ENCODE measurements at places on chromosomes 5 and 9.

GRCh38 chr5:160869989-160870521 is 18.0 kb upstream of the ATP10B start:
- no peak for DNase-seq

- no peak for DNase-seq
Measured at GRCh38 chr5:3601061-3601710, 5.6 kb downstream of the IRX1 start.

DNA sequence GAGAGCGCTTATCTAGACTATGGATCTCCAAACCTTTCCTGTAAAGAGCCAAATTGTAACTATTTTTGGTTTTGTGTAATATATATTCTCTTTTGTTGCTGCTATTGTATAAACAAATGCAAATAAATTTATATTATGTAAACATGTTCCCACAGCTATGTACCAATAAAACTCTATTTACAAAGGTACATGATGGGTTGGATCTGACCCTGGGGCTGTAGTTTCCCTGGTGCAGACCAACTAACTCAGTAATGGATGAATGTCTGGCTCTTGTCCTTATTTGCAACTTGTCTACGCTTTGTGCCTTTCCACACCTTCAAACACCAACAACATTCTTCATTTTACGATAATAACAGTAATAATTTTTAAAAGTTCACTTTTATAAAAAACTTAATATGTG is 27.5 kb upstream of the SPINK14 start:
- DNase-seq, result no peak

- no peak for DNase-seq
Measured at GRCh38 chr9:130768265-130768664, 66.8 kb upstream of the ABL1 start.

- no peak for DNase-seq
Measured at GRCh38 chr5:72160959-72161358, 53.7 kb downstream of the MAP1B start.

DNA sequence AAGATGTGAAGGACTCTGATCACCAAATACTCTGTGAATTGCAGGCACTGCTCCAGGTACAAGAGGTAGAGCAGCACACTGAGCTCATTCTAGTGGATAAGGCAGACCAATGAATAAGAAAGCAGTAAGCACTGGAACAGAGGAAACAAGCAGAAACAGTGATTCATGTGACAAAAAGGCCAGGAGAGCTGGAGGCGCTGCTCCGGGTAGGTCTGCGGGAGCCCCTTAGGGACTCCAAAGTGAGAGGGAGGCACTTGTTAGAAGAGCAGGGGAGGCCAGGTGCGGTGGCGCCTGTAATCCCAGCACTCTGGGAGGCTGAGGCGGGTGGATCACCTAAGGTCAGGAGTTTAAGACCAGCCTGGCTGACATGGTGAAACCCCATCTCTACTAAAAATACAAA is 231.6 kb upstream of the NFIL3 start:
- DNase-seq, result no peak

DNA sequence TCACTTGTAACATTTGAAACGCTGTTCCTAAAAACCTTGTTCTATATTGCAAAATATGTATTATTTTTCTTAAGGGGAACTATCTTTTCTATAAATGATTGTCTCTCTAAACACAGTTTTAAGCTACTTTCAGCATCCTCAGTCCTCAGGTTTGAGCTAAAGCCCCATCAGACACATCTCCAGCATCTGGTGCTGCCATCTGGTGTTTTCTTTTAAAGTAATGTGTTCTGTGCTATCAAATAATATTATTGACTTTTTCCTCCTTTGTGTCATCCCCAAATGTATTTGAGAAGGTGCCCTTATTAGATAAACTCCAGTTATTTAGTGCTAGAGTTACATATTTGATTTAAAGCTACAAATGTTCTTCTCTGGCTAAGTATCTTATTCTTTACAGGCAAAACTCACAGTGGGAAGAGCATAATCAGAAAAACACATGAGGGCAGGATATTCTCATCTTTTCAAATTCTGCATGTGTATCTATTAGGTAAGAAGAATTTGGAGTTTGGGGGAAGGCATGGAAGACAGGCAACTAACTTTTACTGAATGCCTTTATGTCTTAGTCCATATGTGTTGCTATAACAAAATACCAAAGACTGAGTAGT is 27.5 kb downstream of the ZNF474 start:
- peak; percentile 55 for DNase-seq

- DNase-seq, result peak; percentile 81
Measured at GRCh38 chr9:136312436-136312835, 8.5 kb upstream of the CCDC187 start.

- DNase-seq, result no peak
Measured at GRCh38 chr5:178386336-178386931, 153.8 kb upstream of the PHYKPL start.

- DNase-seq, result no peak
Measured at GRCh38 chr9:96174371-96174770, 127.6 kb downstream of the HSD17B3 start.

- DNase-seq, result peak; percentile 29
Measured at GRCh38 chr9:73050065-73050816, 97.4 kb upstream of the ALDH1A1 start.

DNA sequence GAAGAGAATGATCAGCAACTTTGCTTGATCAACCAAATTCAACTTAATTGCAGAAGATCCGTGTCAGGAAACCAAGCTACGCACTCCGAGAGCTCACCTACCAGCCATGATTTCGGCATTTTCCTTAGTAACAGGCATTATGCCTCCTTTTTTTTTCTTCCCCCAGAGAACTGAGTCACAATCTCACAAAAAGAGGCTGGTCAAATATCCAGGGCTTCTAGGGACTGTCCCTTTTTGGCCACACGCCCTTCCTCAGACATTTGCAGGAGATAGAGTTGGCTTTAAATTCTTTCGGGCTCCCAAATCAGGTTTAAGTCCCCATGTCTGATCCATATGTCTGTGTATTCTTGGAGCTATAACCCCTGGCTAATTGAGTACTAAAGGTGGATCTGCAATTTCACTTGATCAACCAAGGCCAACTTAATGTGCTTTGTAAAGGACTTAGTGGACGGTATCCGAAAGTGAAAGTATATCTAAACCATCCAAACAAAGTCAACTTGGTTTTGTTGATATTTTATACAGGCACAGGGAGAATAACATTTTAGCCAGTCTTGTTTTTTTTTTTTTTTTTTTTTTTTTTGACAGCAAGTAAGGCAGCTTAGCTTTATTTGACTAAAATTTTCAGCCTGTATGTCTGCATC is 100.8 kb upstream of the TBCA start:
- peak; percentile 40 for DNase-seq

DNA sequence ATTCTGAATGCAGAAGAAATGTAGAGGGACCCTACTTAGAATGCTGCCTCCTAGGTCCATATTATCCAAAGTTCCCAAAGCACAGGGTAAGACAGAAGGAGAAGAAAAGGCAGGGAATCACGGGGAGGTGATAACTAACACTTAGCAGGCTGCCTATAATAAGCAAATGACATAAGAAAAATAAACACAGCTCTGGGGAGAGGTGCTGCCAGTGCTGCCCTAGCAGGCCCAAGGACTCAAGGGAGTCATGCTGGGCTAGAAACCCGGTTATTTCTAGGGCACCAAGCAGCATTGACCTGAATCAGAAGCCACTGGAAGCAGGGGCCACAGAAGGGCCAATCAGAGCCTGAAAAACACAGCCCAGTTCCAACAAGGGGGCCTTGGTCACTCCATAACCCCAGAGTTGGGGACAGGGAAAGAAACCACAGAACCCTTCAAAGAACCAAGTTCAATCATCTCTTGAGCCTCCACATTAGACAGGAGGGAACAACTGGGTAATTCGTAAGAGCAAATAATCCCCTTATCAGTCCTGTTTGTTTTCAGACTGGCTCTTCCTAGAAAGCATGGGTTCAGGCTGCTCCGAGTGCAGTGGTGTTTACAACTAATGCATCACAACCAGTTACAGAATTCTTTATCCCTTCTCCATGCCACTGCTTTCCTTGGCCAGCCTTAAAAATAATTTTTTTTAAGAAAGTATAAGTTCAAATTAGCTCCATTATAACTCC is 24.0 kb downstream of the NRG2 start:
- no peak for DNase-seq

- DNase-seq, result no peak
Measured at GRCh38 chr9:93505541-93506132, 52.3 kb upstream of the FAM120AOS start.

DNA sequence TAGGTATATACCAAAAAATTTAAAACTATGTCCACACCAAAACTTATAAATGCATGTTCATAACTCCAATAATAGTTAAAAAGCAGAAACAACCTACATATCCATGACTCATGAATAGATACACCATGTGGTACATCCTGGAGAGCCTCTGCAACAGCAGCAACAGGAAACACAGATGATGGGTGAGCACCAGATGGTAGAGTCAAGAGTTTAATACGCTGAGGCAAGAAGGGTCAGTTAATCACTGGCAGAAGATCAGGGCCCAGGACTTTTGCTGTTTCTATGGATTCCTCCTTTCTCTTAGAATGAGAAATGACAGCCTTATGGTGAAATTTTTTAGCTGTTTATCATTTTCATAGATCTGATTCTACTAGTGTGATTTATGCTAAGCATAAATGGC is 351.8 kb upstream of the ADAMTSL1 start:
- DNase-seq, result peak; percentile 15

GRCh38 chr5:128290152-128290858 is 206.7 kb downstream of the SLC12A2 start:
- DNase-seq, result no peak

Data from AG20443 (cell line).